ENCODE measurements at places on chromosomes 12 and 14. TPM values are rescaled to one million over a fixed set of nuclear protein-coding genes. Genes with fewer than 3 reads are reported as not detected.

- DNase-seq = no peak
Measured at GRCh38 chr14:22593601-22594000, 4.5 kb upstream of the ABHD4 start.

GRCh38 chr12:42732908-42733411 is 143.4 kb upstream of the PRICKLE1 start:
- DNase-seq = no peak

DNA sequence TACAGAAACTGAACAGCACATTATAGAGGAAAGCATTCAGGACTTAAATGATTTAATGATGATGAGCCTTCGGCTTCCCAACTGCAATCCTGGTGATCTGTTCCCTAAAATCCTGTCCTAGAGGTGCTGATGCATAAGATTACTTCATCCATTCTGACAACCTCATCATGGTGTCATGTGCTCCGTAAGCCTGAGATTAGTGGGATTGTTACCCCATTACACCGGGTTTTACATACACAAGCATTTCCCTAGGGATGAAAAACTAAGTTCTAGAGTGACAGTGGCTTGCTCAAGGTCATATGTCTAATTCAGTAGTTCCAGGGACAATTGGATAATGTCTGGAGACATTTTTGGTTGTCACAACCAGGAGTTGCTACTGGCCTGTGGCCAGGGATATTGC is 2.5 kb upstream of the RNASE13 start:
- no peak for DNase-seq

- no peak for DNase-seq
Measured at GRCh38 chr12:96048393-96048969, 13.1 kb upstream of the LTA4H start.

DNA sequence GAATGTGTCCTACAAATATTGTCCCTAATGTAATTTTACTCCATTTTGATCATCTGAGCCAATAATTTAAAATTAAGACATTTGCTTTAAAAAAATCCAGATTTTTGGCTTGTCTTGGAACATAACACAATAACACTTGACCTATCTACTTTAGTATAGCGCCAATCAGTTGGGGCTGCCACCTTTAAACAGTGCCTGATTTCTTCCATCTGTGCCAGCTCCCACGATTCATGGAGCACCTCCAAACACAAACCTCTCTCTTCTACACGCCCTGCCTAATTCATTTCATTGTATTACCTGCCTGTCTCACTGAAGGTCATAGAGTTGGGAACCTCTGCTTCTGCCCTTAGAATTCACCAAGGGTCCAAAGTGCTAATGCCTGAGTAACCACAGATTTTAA is 352.4 kb downstream of the TMEM132D start:
- no peak for DNase-seq

- no peak for DNase-seq
Measured at GRCh38 chr12:38664661-38665269, 240.6 kb downstream of the CPNE8 start.

GRCh38 chr12:48980389-48980952 is 2.3 kb downstream of the WNT1 start:
- DNase-seq = no peak

DNA sequence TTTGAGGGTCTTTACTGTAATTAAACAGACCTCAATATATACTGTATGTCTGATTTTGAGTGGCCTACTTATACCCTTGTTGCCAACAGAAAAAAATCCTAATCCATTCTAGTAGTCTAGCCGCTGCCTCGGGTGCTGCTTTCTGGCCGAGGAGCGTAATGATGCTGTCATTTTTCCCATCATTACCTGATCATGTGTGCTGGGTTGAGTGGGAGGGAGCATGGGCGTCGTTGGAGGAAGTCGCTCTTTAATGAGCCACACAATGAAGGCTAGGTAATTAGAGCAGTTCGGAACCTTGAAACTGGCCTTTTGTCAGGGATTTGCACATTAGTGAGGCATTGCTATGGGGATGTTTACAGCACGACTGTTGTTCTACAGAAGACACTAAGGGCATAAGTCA is 76.1 kb upstream of the RFX4 start:
- no peak for DNase-seq

- no peak for DNase-seq
Measured at GRCh38 chr12:31820832-31821231, 92.0 kb upstream of the AMN1 start.

Gene KRT83
- not detected for total RNA-seq

Gene TEX22
- total RNA-seq = not detected

- no peak for DNase-seq
Measured at GRCh38 chr12:39588348-39588747, 31.3 kb downstream of the ABCD2 start.

Gene NRXN3
- 1.7 TPM for total RNA-seq

DNA sequence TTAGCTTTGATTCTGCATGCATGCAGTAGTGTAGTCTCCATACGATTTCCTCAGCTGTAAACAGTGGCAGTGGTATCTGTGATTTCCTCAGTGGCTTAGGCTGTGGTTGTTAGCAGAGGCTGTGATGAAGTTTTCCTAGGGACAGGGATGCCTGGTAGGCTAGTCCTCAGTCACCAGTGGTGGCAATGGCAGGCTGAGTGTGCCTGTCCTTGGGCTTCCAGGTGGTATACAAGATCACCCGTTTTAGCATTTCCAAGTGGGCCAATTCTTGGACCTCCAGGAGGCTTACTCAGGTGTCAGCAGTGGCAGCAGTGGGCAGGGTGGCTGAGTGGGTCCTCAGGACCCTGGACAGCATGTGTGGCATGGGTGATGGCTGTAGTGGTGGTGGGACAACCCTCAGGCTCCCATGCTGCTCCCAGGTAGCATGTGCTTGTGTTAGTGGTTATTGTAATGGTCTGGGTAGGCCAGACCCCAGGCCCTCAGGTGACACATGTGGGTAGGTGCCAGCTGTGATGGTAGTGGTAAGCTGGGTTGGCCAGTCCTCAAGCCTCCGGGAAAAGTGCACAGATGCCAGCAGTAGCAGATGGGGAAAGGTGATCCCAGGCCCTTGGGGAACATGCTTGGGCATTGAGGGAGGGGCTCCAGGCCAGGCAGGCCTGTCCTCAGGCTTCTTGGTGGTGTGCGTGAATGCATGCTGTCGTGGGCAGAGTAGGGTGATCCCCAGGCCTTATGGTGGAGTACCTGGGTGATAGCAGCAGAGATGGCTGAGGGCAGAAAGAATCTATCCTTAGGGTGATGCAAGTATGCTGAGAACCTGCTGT is 146.5 kb downstream of the PAPOLA start:
- DNase-seq = no peak

Gene FSCB
- not detected for total RNA-seq

Gene LRRC43
- total RNA-seq = 2.5 TPM

DNA sequence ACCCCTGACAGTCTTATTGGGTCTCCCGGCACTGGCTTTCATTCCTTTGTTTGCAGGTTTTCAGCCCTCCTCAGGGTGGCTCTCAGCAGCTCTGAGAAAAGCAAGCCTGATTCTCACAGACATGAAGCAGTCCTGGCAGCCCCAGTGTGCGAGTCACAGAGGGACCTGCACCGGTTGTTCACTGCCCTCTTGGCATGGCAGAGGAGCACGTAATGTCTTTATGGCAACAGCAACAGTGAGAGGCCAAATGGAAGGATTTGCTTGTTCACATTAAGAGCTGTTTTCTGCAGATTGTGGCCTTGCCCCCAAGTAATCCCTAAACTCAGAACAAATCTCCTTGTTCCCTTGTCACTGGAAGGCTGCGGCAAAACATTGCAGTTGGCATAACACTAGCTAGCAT is 3.4 kb downstream of the KCNA5 start:
- DNase-seq = no peak

DNA sequence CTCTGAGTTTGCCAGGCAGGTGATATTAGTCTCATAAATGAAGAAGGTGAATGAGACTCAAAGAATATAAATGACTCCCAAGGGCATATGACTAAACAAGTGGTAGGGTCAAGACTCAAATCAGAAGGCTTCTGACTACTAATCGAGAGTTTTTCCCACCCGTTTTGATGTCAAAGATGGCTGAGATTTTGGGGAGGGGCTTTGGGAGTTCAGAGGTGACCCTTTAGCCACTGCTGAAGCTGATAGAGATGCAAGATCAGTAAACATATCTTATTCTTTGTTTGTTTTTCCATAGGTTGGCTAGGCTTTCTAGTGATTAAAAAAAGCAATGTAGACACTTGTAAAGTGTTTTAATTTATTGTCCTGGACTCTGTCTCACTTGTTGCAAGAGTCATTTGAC is 239.6 kb upstream of the PLEKHG7 start:
- no peak for DNase-seq

Gene ALDH6A1
- 7.9 TPM for total RNA-seq

Gene ZNF891
- total RNA-seq = 0.40 TPM

Gene CSAD
- total RNA-seq = 1.6 TPM

DNA sequence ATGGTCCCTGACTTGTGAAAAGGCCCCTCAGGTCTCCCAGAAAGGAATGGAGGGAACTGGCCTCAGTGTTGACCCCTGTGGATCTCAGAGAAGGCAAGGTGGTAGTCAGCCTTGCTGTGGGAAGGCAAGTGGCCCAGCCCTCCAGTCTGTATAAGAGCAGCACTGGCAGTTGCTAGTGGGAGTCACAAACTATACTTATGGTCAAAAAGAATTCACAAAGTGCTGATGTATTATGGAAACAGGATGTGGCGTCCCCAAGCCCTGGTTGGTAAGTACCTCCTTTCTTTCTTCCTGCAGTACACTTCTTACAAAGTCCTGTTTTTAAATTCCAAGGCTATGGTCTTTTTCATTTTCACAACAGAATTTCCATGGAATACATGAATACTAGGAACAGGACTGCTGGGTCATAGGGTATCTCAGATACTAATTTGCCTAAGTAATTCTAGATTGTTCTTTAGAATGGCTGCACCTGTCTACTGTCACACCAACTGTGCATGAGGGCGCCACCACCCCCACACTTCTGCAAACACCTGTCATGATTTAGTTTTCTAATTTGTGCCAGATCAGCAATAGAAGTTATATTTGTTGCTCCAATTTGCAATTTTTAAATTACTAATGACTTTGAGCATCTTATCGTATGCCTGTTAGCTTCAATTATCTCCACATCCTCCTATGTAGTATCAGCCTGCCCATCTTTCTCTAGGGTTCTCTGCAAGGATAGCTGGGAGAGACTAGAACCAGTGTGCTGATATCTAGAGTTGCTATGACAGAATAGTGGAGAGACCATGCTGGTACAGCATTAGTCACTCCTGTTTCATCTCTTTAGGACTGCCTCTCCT is 40.7 kb upstream of the TMEM263 start:
- no peak for DNase-seq

DNA sequence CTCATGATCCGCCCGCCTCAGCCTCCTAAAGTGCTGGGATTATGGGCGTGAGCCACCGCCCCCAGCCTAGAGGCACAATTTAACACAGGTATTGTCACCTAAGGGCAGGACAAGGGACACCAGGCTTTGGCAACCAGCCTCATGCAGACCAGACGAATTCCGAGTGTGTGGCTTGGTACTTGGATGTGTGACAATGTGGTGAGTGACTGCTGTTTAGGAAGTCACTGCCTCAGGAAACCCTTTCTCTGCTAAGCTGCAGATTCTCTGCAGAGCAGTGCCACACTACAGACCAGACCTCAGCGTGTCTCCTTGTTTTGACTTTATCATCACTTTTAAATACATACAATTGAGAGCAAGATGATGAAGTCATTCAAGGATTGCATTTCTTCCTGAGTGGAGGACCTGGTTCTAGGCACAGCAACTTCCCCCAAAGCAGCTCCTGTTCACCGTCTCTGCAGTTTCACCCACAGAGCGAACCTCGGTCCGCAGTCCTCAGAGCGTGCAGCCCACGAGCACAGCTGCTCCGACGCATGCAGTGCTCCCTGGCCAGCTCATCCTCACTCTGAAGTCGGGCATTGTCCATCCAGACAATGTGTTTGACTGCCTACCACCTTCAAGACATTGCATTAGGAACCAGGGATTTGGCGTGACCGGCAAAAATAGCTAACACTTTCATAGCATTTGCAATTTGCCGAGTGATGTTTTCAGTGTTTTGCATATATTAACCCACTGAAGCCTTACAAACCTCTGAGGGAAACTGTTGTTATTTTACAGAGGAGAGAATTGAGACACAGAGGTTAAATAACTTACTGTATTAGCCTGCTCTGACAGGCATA is 235.2 kb downstream of the CHST11 start:
- no peak for DNase-seq

Gene AQP2
- total RNA-seq = not detected

DNA sequence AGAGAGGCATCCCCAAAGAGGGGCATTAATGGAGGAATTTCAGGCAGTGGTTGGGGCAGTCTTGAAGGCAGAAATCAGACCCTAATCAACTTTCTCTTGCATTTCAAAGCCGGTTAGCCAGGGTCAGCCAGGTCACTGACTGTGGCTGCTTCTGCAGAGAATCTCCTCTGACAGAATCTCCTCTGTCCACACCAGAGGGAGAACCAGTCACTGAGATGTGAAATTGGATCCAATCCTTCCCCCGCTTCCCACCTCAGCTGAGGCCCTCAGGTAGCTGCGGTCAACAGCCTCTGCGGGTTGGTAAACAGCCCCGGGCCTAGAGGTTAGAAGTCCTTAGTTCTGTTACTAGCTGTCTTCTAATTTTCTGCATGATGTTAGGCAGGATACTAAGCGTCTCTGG is 39.8 kb upstream of the NUAK1 start:
- no peak for DNase-seq

- no peak for DNase-seq
Measured at GRCh38 chr12:106131676-106132075, 7.1 kb downstream of the NUAK1 start.

GRCh38 chr12:64090047-64090446 is 132.0 kb downstream of the KICS2 start:
- DNase-seq = no peak

- no peak for DNase-seq
Measured at GRCh38 chr12:121577443-121578180, 3.2 kb downstream of the KDM2B start.

- no peak for DNase-seq
Measured at GRCh38 chr14:105889666-105890473, 363.5 kb downstream of the TMEM121 start.

Measured in epithelial cell of proximal tubule (primary cell).